Stimulated activated CD4-positive, alpha-beta T cell treated with anti-CD3 and anti-CD28 coated beads, TNF-alpha, amount 100 ng/mL, for 1 hour (primary cell): ENCODE measurements at places on chromosomes 6 and 20.

DNA sequence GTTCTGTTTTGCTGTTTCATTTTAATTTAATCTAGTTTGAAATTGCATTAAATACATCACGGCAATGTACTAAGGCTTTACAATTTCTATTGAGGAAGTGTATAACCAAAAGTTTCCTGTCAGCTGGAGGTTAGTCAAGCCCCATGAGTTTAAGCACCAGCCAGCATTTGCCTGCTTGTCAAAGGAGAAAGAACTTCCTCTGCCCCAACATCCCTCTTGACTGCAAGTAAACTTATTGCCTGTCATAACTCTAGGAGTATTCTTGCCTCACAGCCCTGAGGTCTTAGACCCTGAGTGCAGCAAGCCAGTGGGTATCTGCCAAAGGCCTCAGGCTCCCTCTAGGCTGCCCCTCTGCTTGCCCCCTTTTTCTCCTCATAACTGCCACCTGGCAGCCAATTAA, 106.7 kb upstream of the INSM1 start:
- no peak for DNase-seq

- DNase-seq: no peak
Measured at GRCh38 chr6:113843500-113844073, 13.6 kb upstream of the MARCKS start.

GRCh38 chr20:9072861-9073500, 4.1 kb downstream of the PLCB4 start:
- no peak for DNase-seq

DNA sequence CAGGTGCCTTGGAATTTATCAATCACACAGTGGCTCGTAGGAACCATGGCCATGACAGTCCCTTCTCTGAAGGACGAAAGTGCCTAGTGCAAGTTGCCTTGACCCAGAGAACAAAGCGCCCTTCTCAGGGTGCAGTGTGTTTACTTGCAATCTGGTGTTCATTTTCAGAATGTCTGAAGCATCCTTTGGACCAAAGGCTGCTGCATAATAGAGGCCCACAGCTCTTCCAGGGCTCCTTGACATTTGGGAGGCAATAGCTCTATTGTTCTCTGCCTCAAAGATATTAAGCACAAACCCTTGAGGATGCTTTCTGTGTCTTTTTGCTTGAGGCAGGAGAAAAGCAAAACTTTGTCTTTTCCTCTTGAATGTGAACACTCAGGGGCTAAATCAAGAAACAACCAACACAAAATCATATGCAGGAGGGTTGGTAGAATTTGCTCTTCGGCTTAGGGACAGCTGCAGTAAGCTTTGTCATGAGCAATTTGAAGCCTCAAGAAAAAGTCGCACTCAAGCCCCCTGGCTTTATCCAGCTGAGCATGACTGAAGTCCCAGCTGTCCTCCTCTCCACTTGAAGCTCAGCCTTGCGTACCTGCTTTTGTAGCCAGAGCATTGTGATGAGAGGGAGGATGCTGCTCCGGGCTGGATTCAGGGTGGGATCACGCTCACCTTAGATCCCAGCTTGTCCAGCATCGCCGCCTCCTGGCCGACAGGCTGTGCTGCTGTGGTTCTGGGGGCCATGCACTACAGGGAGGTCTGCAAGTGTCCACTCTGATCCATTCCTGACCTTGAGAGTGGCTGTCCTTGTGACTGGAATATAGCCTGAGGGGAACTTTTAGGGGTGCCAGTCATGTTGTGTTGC, 495.4 kb downstream of the CDH26 start:
- DNase-seq: no peak

DNA sequence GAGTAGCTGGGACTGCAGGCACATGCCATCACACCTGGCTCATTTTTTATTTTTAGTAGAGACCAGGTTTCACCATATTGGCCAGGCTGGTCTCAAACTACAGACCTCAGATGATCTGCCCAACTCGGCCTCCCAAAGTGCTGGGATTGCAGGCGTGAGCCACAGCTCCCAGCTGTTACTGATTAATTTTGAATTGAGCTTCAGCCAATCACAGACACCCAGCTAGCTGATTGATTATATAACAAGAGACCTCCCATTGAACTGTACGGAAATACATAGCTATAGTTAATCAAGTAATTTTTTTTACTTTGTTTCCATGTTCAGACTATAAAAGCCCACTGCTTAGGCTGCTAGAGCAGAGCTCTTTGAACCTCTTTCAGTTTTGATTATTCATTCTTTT, 31.6 kb downstream of the PKIB start:
- DNase-seq: no peak

DNA sequence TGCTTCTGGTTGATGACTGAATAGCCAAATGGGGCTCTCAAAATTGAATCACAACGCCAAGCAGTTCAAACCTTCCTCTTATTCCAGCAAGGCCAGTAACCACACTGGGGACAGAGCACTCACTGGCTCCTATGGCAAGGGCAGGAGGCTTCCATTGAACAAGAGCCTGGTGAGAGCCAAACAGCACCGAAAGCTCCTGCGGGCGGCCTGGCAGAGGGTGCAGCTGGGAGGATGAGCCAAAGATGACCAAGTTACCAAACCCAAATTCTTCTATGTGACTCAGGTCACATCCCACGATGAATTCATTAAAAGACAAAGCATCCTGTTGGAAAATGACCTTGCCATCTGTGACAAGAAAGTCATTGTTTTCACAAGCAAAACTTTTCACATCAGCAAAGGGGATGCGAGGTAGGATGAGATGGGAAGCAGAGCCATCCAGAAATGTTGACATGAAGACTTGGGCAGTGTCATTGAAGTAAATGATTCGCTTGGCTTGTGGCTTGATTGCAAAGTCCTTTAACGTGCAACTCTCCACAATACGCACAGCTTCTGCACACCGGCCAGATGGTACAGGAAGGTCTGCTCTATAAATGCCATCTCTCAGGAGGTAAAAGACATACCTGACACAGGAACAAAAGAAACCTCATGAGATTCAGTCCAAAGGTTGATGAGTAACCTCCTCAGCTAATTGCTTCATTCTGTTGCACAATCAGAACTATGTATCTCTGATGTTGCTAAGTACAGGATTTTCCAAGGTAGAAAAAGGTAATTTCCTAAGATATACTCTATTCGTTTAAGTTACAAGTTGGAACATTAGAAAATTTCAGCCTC, 36.3 kb downstream of the ROS1 start:
- DNase-seq: no peak

- DNase-seq: no peak
Measured at GRCh38 chr6:157159348-157159747, 164.0 kb downstream of the TMEM242 start.

DNA sequence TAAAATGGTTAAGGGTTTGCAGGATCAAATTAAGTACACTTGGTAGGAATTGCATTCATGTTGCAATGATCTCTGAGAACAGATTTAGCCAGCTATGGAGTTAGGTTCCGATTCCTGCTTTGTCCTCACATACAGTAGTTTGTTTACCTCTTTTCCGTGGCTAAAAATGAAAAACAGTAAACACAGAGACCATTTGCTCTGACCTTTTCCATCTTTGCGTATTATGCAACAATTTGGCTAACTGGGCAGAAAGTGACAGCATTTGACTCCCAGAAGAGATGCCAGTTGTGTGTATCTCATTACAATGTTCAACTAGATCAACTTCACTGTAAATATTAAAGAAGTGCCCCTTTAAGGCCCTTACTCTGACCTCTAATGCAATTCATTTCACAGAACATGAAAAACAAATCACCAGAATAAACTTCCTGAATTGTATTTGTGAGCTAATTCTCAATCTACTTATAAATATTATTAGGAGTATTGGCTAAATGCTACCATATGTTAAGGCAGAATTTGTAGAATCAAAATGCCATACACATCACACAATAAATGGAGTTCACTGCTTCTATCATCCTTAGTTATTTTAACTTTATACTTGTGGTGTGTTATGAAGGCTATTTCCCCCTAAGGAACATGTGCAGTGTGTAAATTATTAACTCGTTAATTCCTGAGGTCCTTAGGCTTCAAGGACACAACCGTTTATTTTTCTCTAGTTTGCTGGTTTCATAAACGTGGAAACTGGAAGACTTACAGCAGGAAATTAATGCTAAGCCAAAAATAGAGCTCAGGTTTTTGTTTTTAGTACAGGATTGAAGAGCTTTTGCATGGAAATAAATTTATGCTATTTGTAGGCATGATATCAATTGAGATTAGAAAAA, 380.7 kb upstream of the CITED2 start:
- no peak for DNase-seq

- DNase-seq: no peak
Measured at GRCh38 chr6:137970368-137970767, 103.3 kb downstream of the TNFAIP3 start.

DNA sequence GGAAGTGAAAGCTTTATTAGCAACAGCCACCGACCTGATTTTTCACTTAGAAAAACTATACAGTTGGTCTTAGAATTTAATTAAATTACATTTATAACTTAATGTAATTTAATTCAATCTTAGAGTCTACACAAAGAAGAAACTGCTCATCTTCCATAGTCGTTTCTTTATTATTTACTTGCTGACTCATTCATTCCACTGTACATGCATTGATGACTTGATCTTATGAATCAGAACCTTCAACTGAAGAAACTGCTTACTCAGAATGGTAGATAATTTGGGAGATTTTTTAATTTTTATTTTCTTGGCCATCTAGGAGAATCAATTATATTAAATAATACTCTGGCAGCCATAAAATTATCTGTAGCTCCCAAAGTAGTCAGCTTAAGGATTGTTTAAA, 1021.6 kb upstream of the FLRT3 start:
- DNase-seq: no peak

GRCh38 chr6:74357321-74357720, 661.3 kb downstream of the CD109 start:
- DNase-seq: no peak

DNA sequence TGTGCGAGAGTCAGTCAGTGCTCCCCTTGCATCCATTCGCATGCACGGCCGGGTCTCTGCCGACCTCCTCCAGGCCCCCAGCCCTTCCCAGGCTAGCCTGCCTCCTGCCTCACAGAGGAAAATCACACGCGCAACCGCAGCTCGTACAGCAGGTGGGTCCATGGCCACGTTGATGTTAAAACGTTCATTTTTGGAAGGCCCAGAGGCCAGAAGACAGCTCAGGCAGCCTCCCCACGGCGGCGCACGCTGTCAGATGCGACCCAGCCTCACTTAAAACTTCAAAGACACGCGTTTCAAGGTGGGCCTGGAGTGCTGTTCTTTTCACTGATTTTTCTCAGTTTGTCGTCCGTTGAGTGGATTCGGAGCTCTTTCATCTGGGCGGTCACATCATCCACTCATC, 276.5 kb downstream of the SMOC2 start:
- DNase-seq: no peak

DNA sequence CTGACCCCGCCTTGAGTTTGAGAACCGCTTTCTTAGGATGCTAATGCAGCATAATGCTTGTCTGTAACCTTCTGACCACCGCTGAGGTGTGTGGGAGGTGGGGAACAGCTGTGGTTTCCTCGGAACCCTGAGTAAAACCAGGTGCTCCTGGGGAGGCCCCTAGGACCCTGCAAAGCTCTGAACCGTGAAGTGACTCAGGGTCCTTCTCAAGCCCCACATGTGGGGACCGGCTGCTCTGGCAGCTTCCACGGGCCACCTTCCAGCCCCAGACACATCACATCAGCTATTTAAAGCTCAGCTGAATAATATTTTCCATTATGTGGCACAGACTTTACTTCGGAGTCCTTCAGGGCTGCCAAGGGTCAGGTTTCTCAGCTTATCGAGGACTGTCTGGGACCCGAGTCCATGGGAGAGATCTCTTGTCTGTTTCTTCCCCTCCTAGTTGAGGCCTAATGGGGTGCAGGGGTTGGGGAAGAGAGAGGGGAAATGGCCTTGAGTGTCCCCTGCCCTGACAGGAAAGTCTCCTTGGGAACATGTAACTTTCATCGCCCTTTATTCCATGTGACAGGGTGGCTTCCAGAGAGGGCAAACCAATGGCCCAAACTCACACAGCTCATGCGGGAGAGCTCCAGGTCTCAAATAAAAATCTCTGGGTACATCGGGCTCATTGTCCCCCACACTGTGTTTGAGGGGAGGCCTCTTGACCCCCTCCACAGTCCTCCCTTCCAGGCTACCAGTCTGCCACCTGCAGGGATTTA, 186.1 kb upstream of the SLC24A3 start:
- DNase-seq: no peak

GRCh38 chr6:8181951-8182845, 79.8 kb upstream of the EEF1E1 start:
- no peak for DNase-seq

DNA sequence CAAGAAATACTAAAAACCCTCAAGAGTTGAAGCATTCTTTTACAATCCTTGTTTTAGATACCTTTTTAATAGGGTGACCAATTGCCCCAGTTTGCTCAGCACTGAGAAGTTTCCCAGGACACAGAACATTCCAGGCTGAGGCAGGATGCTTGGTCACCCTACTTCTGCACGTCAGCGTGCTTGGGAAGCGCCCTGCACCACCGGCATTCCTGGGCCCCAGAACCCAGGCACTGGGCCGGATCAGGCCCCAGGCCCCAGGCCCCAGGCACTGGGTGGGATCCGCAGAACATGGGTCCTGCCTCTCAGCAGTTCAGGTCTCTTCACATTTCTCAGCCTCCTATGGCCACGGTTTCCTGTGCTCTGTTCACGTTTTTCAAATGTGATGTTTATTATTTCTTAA, 213.8 kb upstream of the QKI start:
- no peak for DNase-seq

- no peak for DNase-seq
Measured at GRCh38 chr6:158322724-158323560, 10.7 kb downstream of the TULP4 start.

DNA sequence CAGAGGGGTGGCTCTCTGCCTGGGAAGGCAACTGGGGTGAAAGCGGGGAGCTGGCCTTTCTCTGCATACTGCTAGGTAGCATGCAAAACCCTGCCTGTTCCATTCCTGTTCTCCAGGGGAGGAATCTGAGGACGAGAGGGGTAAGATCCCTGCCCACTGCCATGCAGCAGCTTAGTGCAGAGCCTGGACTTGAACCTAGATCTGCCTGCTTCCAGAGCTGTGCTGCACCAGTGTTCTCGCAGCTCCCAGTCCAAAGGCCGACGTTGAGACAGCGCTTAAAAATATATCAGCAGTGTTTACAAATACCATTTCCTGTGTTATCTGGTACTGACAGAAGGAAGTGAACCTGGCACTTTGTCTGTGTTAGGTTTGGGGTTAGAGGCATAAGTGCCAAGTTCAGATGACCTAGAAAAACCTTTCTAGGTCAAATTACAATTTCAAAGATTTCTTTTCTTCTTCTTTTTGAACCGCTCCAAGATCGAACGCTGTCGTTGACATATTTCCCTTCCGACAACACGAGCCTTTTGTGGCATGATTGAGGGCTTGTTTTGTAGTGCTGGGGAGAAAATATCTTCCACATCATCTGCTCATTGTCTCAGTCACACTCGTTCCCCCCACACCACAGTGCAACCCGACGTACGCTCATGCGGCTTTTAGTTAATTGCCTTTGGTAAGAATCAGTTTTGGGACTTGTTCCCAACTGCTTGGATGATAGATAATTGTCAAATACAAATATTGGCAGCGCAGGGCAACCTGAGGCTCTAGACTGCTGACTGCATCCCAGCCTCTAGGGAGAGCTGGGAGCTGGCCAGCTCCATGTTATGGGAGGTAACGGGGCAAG, 44.6 kb downstream of the TOX2 start:
- no peak for DNase-seq

- no peak for DNase-seq
Measured at GRCh38 chr6:87250019-87250418, 72.4 kb upstream of the SMIM8 start.
